ENCODE measurements at places on chromosomes 2 and 18.

DNA sequence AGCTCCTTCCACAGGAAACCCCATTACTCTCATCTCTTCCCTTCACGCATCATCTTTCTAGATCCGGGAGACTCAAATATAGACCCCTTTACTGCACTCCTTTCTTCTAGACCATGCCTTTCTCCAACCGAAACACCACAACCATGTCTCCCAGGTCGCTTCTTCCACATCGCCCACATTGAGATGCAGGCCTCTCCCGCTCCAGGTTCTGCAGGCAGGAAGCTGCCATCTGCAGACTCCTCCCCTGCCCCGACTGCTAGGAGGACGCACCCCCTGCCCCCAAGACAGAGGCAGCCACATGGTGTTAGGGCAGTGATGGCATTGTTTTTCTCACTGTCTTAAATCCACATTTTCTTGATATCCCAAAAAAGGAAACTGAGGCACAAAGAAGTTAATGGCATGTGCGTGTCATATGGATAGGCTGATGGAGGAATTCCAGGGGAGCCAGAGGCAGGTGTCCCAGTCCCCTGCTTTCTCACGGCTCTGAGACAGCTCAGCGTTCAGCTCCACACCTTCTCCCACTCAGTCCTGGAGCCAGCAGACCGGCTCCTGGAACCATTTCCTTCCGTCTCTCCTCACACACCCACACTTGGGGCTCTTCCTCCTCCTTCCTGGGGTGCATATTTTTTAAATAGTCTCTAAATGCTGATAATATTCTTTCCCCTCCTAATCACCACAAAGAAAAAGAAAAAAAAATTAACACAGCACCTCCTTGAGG is 438.4 kb downstream of the EIPR1 start:
- DNase-seq: no peak

- DNase-seq: no peak
These were observed 216.6 kb upstream of the DSEL start for GRCh38 chr18:67733088-67733487.

- no peak for DNase-seq
These were observed 28.2 kb downstream of the DCC start for GRCh38 chr18:52367953-52368742.

GRCh38 chr2:112005406-112006075 is 49.5 kb upstream of the TMEM87B start:
- no peak for DNase-seq

Measured in activated CD4-positive, alpha-beta T cell treated with anti-CD3 and anti-CD28 coated beads, Interleukin-2, amount 50 U/mL, for 48 hours (primary cell).